ENCODE measurements at places on chromosomes 13 and 19. TPM values are rescaled to one million over a fixed set of nuclear protein-coding genes. Genes with fewer than 3 reads are reported as not detected.

The CD33 gene
- 10.7 TPM for total RNA-seq

The EGLN2 gene
- 109 TPM for total RNA-seq

The PNMA8B gene
- total RNA-seq: 3.6 TPM

The AMER2 gene
- 0.04 TPM for total RNA-seq

The HAUS8 gene
- total RNA-seq: 5.9 TPM

The OLFM4 gene
- 3.1 TPM for total RNA-seq

The GPC5 gene
- total RNA-seq: 2.5 TPM

The PTH2 gene
- not detected for total RNA-seq

The NEK5 gene
- 0.36 TPM for total RNA-seq

The ZNF805 gene
- total RNA-seq: 21.2 TPM

The ZNF536 gene
- total RNA-seq: 43.2 TPM

The IGFL2 gene
- 0.85 TPM for total RNA-seq

The KLK4 gene
- total RNA-seq: 1.1 TPM

The ZNF30 gene
- 6.2 TPM for total RNA-seq

The SERPINE3 gene
- 0.31 TPM for total RNA-seq

The ZMYM2 gene
- total RNA-seq: 125 TPM

The DAND5 gene
- total RNA-seq: not detected

The NCR1 gene
- 0.45 TPM for total RNA-seq

The GRK1 gene
- total RNA-seq: 0.09 TPM

The MISP gene
- total RNA-seq: 0.45 TPM

The NBEA gene
- 16.3 TPM for total RNA-seq

The ZNF320 gene
- 12.1 TPM for total RNA-seq

The KIR3DL2 gene
- total RNA-seq: not detected

The KLK1 gene
- total RNA-seq: 2.1 TPM

The FUT1 gene
- 3.6 TPM for total RNA-seq

The RNF113B gene
- total RNA-seq: not detected

The RAB8A gene
- total RNA-seq: 49.6 TPM

The ZNF682 gene
- total RNA-seq: 6.1 TPM

The TTC9B gene
- not detected for total RNA-seq

The FCER2 gene
- total RNA-seq: 3.7 TPM

The ZNF677 gene
- total RNA-seq: 27.0 TPM

The MAP4K1 gene
- total RNA-seq: 6.2 TPM

The CKM gene
- not detected for total RNA-seq

The GNG14 gene
- total RNA-seq: not detected

The PCP2 gene
- not detected for total RNA-seq

The MIR17HG gene
- total RNA-seq: 6.4 TPM

The ZNF563 gene
- 6.0 TPM for total RNA-seq

The S1PR4 gene
- 3.1 TPM for total RNA-seq

The RASAL3 gene
- total RNA-seq: 6.1 TPM

The FAAP24 gene
- total RNA-seq: 0.89 TPM

The SHC2 gene
- total RNA-seq: 31.6 TPM

The ZNF415 gene
- total RNA-seq: 12.6 TPM

The ONECUT3 gene
- total RNA-seq: not detected

The CD70 gene
- not detected for total RNA-seq

The ADM5 gene
- total RNA-seq: 3.7 TPM

The KLF1 gene
- 1.1 TPM for total RNA-seq

The CDX2 gene
- not detected for total RNA-seq

The PABPC3 gene
- total RNA-seq: 0.13 TPM

Measured in sciatic nerve (tissue), 2 donors.